Stimulated activated CD8-positive, alpha-beta memory T cell treated with anti-CD3 and anti-CD28 coated beads, Interleukin-2, amount 100 ng/mL, for 1 hour (primary cell): ENCODE measurements at places on chromosomes 13 and 19.

DNA sequence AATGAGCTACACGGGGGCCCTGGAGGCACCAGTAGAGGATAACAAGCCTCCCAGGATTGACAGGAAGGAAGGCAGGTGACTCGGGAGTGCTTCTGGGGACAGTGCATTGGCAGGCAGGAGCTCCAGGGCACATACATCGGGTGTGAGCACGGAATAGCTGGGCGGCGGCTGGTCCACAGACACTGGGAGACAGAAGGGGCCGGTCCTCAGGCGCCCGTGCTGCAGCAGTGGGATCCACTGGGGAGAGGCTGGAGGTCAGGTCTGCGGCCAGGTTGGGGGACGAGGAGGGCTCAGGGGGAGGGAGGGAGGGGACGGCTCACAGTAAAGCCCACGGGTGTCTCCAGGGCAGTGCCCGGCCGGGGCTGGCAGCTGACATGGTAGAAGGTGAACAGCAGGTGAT lies 2.1 kb upstream of the ANGPTL8 start:
- no peak for DNase-seq

DNA sequence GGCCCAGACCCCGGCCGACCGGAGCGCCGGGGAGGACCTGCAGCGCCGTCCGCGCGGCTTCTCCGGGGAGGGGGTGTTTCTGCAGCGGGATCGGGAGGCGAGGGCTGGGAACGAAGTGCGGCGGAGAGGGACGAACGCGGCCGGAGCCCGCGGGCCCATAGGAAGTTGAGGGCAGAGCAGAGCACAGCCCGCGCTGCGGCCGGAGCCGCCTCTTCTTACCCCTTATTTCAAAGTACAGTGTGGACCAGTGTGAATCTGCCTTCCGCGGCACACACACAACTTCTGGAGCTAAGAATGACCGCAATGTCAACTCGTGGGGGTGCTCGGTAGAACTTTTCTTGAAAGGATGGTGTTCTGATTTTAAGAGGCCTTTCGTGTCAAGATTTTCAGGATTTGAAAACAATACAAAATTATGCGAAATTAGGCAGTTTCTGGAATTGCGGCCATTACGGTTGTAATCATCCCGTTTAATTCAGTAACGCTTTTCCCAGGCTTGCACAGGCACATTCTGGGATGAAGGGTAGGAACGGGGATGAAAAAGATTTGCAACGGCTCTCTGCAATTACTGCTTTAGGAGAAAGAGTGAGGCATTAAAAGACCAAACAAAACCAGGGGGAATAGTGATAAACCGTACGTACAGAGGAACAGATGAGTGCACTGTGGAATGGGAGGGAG lies 821 bp downstream of the TDRD3 start:
- DNase-seq, result peak; percentile 1

DNA sequence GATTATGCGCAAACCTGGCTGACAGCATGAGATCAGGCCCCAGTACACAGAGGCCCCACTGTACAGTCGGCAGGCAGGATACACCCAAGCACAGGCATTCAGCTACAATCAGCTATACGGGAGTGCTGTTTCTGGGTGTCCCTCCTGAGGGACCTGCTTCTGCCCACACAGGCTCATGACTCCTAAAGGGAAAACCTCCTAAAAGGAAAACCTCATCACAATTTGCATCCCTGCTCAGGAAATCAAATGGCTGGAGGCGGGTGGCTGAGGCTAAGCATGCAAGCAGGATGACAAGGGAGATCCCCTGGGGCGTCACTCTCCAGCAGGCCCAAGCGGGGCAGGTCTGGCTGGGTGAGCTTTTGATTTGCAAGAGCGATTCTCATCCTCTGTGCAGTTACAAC lies 99.8 kb downstream of the CRYL1 start:
- DNase-seq, result no peak

GRCh38 chr19:54137699-54138488 lies at the start of gene CNOT3:
Gene CNOT3, plus strand, starts transcription at chr19:54137762. Its CDS starts 5,217 bp downstream, at chr19:54142979.
- no peak for DNase-seq

- no peak for DNase-seq
Measured at GRCh38 chr13:82739881-82740280, 1142.4 kb downstream of the SLITRK1 start.

DNA sequence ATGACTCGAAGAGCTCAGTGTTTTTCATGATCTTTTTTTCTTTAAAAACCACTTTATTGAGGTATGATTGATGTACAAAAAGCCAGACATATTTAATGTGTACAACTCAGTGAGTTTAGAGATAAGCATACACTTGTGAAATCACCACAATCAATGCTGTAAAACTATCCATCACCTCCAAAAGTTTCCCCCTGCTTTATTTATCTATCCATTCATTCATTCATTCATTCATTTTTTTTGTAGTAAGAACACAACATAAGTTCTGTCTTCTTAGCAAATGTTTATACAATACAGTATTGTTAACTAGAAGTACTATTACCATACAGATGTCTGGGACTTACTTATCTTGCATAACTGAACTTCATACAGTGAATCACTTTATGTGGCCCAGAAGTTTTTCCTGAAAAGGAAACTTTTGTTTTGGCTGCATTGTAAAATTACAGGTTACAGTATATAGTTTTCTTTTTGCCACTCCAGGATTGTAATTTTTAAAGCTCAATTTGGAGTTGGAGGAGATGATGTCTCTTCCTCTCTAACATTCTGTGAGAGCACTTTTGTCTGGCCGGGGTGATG lies 6.7 kb downstream of the RAP2A start:
- no peak for DNase-seq

DNA sequence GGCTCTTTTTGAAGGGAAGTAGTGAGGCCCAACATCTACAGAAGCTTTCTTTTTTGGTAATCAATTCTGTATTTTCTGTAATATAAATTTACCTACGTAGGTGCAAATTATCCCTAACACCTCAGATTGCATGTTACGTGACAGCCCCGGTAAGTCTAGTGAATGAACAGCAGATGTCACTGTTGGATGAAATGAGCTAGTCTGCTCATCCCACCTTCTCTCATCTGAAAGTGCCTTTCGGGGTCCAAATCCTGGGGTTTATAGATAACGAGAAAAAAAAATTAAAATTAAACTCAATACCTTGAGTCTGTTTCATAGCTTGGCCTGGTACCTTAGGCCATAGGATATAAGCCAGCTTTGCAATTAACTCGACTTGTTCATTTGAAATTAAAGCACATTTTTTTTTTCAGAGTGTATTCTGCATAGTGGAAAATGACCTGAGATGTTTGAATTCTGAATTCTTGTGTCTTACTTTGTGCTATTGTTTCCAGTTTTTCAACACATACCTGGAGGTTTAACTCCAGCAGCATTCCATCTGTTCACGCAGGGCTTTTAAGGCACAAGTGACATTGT lies 548.2 kb downstream of the GPC5 start:
- no peak for DNase-seq

- no peak for DNase-seq
Measured at GRCh38 chr19:55468054-55468393, 3.5 kb upstream of the C19orf85 start.

- no peak for DNase-seq
Measured at GRCh38 chr19:13615890-13616289, 109.6 kb upstream of the CACNA1A start.

DNA sequence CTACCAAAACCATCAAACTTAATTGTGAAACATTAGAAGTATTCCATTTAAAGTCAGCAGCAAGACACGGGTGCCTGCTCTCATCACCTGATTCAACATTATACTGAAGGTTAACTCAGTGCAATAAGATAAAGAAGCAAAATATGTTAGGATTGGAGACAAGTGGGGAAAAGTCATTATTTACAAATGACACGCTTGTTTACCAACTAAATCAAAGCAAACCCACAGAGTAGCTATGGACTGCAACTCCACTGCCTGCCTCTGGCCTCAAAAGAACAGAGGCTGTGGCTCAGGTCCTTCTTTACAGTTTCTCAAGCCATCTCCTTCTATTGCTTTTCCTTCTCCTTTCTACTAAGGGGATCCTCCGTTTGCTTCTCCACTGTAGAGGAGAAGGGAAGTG lies 21.0 kb upstream of the ATP12A start:
- no peak for DNase-seq

DNA sequence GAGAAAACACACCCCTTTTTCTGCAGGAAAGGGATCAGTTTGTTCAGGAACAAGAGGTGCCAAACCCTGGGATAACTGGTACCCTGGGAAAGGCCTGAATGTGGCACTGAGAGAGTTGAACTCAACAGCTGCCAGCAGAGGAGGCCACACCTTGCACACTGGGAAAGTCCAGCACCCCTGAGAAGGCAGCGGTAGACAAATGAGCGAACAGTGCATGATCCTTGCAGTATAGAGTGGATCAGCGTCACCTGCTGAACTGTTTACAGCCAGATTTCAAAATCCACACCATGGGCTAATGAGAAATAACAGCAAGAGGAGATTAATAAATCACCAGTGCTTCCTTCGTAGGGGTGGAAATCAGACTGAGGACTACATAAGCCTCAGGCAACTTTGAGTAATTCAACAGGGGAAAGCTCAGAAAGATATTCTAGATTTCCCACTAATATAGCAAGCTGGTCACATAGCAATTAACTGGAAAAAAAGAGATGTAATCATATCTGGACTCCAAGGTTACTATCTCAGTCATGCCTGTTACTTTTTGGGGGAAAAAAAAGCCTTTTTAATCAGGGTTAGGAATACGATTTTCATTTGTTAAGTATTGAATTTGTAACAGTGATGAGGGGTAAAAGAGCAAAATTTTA lies 52.0 kb downstream of the DCT start:
- no peak for DNase-seq

- no peak for DNase-seq
Measured at GRCh38 chr13:81133066-81133465, 792.1 kb upstream of the SPRY2 start.

DNA sequence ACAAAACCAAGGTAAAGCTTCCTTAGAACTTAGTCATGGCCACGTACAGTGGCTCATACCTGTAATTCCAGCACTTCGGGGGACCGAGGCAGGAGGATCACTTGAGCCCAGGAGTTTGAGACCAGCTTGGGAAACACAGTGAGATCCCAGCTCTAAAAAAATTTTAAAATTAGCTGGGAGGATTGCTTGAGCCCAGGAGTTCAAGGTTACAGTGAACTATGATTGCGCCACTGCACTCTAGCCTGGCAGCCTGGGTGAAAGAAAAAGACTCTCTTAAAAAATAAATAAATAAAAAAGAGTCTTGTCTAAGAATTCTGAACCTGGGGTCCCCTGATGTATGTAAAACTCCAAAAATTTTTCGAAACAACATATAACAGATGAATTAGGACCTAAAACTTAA lies 34.9 kb downstream of the N4BP2L2 start:
- no peak for DNase-seq

- DNase-seq, result no peak
Measured at GRCh38 chr19:11227195-11227886, 12.1 kb upstream of the ANGPTL8 start.

DNA sequence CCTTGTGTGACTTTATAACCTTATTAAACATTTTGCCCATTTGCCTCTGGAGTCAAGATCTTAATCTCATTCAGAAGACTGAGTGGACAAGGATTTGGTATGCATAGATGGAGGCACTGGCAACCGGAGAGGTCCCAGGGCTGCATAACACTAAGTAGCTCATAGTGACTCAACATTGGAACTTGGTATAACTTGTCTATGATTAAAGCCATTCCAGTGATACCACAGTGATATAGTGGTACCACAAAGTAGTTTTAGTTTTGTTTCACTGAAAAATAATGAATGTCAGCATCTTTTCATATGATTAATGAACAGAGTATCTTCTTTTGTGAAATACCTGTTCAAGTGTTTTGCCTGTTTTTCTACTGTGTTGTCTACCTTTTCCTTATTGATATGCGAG lies 26.4 kb downstream of the CDK8 start:
- no peak for DNase-seq

DNA sequence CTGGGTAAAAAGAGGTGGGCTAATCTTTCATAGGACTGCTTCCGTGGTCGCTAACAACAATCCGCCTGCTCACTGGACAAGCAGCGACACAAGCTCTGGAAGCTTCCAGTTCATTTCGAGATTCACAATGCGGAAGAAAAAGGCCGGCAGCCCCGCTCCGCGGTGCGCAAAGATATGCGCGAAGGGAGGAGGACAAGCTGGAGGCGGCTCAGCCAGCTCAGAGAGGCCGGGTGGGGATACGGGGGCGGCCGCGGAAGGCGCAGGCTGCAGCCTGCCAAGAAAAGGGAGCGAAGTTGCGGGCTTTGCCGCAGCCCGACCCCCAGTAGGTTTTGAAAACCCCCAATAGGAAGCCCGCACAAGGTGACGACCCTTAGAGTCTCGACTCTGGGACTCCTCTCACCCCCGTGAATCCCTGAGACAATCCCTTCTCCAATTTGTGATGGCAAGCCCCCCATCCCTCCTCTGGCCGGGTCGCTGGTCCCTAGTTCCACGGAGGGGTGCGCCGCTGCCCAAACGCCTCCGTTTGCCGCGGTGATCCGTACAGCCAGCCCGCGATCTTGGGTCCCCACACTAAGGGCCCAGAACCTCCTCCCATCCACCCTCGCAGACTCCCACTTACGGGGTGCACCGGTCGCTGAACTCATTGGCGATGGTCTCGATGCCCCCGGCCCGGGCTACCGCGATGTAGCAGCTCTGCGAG lies 697 bp downstream of the HSPH1 start:
- peak; percentile 21 for DNase-seq

DNA sequence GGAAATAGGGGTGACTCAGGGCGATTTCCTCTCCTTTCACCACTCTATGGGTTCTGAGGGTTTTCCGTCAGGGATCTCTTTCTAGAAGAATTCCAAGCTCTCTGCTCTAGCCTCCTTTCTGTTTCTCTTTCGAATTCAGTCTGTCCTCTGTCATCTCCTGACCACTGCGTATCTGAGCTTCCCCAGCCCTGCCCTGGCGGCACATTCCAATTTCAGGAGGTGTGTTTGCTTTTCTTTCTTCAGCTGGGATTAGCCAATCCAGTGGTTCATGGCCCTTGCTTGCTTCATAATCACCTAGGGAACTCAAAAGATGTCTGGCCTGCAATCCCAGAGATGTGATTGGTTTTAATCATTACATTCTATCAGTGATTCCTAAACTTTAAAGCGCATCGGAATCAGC lies 9.4 kb downstream of the IFNL2 start:
- DNase-seq, result no peak

GRCh38 chr19:57675881-57676280 lies 5.9 kb upstream of the ZNF551 start:
- no peak for DNase-seq

DNA sequence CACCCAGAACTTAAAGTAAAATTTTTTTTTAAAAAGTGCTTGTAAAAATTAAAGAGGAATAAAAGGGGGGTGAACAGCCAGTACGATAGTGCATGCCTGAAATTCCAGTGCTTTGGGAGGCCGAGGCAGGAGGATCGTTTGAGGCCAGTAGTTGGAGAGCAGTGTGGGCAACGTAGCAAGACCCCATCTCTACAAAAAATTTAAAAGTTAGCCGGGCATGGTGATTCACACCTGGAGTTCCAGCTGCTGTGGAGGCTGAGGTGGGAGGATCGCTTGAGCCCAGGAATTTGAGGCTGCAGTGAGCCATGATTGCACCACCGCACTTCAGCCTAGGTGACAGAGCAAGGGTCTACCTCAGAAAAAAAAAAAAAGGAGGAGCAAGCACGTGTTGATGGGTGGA lies 7.8 kb downstream of the ADAMTSL5 start:
- DNase-seq, result no peak

- no peak for DNase-seq
Measured at GRCh38 chr13:92781965-92782690, 444.5 kb upstream of the GPC6 start.
